ENCODE measurements at places on chromosomes 6 and 20. TPM values are rescaled to one million over a fixed set of nuclear protein-coding genes. Genes with fewer than 3 reads are reported as not detected.
A peak's percentile ranks its signal among the peaks of the same experiment; 100 is the strongest.

The NFS1 gene
- 48.5 TPM for total RNA-seq

The KCNK15 gene
- 0.92 TPM for total RNA-seq

The ESR1 gene
- total RNA-seq, result 0.08 TPM

The ATP5F1E gene
- 32.9 TPM for total RNA-seq

DNA sequence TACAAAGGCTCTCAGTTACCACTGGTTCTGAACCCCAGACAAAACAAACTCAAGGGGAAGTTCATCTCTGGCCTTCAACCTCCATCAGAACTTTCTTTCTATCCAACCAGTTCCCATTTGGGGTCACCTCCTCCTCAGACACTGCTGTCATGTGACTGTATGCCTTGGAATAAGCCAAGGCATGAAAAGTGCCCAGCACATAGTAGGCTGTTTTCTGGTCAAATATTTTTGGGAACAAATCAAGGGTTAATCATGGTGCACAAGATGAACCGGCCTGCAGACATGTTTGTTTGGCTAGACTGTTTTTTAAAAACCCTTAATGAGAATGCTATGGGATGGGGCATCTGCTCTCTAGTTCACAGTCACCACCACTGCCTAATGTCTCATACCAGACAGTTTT is 48.9 kb upstream of the MRPS10 start:
- no peaks in the 10 kb centered on the region for H3K36me3 ChIP-seq
- no peaks in the 10 kb centered on the region for H3K27me3 ChIP-seq
- no peak for DNase-seq
- no peak overlapping the region for H3K4me3 ChIP-seq
- no peak overlapping the region for H3K27ac ChIP-seq

DNA sequence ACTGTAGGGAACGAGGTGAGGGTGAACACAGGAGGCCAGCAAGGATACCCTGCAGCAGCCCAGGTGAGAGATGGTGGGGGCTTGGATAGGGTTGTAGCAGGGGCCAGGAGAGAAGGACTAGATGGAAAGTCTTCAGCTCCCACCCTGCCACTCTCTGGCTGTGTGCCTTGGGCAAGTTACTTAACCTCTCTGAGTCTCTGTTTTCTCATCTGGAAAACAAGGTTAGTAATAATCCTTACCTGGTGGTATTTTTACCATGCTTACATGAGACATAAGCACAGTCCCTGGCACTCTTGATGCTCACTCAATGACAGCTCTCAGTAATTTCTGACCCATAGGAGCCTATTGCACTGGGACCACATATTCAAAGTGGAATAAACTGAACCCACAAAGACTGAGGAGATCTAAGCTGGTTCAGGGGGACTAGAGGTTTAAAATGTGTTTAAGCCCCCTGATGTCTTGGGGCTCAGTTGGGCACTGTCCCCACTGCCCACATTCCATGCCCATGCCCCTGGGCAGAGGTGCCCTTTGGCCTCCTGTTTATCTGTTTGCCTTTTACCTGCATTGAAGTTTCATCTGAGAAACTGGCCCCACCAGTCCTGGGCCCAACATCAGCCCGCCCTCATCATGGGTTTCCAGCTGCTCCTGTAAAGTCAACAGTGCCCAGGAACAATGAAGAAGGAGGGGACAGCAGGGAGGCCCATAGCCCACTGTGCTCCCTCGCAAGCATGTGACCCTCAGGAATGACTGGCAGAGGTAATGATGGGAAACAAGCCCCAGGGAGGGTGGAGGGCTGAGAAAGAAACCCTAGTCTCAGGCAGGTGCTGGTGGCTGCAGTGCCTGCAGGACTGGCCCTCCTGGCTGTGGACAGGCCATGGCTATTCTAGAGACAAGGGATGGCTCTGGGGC is 104.0 kb downstream of the VEGFA start:
- H3K36me3 ChIP-seq, result no peaks in the 10 kb centered on the region
- H3K27me3 ChIP-seq, result no peaks in the 10 kb centered on the region
- peak overlapping the region; percentile 57 for H3K27ac ChIP-seq
- H3K4me3 ChIP-seq, result no peak overlapping the region
